ENCODE measurements at places on chromosomes 5 and 9. TPM values are rescaled to one million over a fixed set of nuclear protein-coding genes. Genes with fewer than 3 reads are reported as not detected.
A peak's percentile ranks its signal among the peaks of the same experiment; 100 is the strongest.

GRCh38 chr5:64769855-64770254 is 1.1 kb downstream of the CWC27 start:
- no peaks in the 10 kb centered on the region for H3K27me3 ChIP-seq
- no peak overlapping the region for H3K27ac ChIP-seq
- H3K36me3 ChIP-seq = no peaks in the 10 kb centered on the region
- peak overlapping the region; percentile 84 for H3K4me3 ChIP-seq
- no peak for DNase-seq
- peaks cover 45% of the 10 kb centered on the region for H3K4me1 ChIP-seq

GRCh38 chr5:171816666-171817065 is 31.0 kb downstream of the SMIM23 start:
- DNase-seq = no peak
- no peaks in the 10 kb centered on the region for H3K27me3 ChIP-seq
- H3K4me1 ChIP-seq = peaks cover 3% of the 10 kb centered on the region
- no peaks in the 10 kb centered on the region for H3K36me3 ChIP-seq

The SNCB gene
- not detected for total RNA-seq

- H3K27me3 ChIP-seq = no peaks in the 10 kb centered on the region
- DNase-seq = no peak
- H3K4me3 ChIP-seq = no peak overlapping the region
- no peak overlapping the region for H3K27ac ChIP-seq
These were observed 107.3 kb downstream of the DOCK2 start for GRCh38 chr5:169744336-169744735.
